Stimulated activated naive CD8-positive, alpha-beta T cell treated with anti-CD3 and anti-CD28 coated beads, Interleukin-15, Interleukin-2, amounts not matched to agents 100 U/mL and 50 U/mL, for 24 hours (primary cell): ENCODE measurements at places on chromosomes 3 and 15.

GRCh38 chr3:179147514-179147872 is 664 bp upstream of the PIK3CA start:
- DNase-seq: peak; percentile 71

DNA sequence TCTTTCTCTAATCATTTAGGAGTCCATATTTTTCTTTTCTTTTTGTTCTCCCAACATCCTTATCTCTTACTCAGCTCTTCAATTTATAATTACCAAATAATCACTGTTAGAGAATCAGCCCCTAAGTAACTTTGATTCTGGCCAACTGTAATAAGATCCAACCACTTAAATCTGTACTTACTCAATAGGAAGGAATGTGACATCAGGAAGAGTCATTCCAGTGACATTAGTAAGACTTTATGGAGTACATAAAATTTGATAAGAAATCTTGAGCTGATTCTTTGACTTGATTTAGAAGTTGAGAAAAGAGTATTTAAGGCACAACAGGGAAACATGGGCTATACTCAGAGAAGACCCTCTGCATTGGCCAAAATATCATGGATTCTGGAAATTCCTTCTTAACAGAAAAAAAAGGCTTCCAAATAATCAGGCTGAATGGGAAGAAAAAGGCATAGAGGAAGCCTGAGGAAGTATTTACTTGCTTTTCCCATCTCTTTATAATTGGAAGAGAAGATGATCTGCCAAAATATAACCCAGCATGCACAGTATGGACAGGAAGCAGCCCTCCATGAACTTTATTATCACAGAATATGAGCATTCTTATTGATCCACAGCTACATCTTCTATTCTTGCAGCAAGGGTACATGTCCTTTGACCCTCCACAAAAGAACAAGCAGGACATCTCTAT is 289.7 kb upstream of the TPRG1 start:
- no peak for DNase-seq

- DNase-seq: peak; percentile 17
Measured at GRCh38 chr3:119700269-119700919, 2.4 kb upstream of the CFAP91 start.

- DNase-seq: peak; percentile 37
Measured at GRCh38 chr3:142958707-142959106, 4.8 kb downstream of the PAQR9 start.

- no peak for DNase-seq
Measured at GRCh38 chr15:55124616-55125015, 72.1 kb downstream of the RSL24D1 start.

DNA sequence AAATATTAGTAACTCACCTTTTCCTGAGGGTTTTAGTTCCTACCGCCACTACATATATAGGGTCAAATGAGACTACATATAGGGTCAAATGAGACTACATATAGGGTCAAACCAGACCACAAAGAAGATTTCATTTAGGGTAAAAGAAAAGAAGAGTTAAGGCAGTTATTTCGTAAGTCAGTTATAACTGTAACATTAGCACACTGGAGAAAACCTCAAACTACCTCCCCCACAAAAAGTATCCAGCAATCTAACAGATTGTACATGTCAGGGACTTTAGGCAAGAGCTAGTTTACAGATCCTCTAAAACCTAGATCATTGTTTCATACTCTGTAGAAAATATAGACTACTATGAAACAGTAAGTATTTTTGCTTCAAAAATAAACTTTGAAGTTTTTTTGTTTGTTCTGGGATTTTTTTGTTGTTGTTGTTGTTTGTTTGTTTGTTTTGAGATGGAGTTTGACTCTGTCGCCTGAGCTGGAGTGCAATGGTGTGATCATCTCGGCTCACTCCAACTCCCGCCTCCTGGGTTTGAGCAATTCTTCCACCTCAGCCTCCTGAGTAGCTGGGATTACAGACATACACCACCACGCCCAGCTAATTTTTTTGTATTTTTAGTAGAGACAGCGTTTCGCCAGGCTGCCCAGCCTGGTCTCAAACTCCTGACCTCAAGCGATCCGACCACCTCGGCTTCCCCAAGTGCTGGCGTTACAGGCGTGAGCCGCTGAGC is 92.4 kb upstream of the CGNL1 start:
- DNase-seq: no peak

DNA sequence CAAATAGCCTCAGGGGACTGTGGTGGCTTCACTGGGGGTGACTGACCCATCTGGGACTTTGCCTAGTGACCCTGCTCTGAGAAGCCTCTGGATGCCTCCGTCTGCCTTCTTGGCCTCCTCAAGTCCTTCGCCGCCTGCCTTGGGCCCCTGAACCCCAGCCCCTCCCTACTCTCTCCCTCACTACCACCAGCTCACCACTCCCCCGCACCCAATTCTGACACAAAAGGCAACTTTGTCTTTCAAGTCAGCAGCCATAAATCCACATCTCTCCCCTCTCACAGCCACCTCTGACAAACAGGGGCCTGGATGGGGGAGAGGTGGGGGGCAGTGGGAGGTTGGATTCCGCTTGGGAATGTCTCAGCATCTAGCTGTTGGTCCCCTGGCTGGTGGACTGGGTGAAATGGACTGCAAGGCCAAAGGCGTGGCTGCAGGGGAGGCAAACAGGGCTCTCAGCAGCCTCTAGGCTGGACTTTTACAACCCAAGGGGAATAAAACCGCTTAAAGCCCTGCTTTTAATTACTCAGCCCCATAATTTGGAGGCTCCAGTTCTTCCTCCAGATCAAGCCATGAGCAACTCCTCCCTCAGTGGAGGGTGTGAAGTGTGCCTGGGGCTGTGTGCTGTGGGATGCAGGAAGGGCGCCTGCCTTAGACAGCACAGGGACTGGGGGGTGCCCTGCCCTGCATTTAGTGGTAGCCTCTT is 33.4 kb downstream of the IGDCC3 start:
- DNase-seq: no peak

DNA sequence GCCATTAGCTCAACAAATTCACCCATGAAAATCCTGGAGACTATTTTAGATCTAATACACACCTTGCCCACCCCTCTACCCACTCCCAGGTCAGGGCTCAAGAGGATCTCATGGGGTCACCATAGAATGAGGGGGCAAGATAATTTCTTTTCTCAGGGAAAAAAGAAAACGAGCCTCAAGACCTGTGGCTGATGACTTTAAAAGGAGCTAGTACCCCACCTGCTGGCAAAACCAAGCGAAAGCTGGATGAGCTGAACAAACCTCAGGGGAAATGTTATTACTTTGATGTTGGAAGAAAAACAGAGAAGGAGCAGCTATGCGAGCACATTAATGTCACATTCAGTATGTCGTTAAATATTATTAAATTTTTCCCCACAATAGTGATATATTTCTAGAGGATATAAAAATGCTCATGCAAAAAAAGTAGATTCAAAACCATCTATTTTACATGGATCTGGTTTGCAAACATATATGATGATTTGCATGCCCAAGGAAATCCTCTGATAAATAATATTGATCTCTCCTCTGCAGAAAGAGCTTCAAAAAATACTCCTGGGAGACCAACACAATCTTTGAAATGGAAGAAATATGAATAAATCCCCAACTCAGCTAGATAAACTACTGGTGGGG is 37.7 kb downstream of the PLD1 start:
- DNase-seq: peak; percentile 52

- no peak for DNase-seq
Measured at GRCh38 chr3:156459434-156459833, 95.5 kb downstream of the SSR3 start.

DNA sequence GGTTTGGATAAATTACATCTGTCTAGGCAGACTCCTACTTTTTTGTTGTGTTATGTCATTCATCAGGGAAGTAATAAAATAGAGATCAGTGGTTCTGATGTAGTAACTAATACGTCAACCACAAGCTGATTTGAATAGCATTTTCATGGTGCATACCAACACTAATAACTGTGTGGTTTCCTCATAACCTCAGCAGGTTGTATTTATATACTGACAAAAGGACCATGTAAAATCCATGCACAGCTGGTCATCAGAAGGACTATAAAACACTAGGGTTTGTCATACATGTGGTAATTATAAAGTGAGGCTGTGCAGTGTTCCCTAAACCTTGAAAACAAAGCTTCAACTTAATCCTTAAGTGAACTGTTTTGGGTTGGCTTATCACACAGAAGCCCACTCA is 216.8 kb upstream of the RBMS3 start:
- no peak for DNase-seq

DNA sequence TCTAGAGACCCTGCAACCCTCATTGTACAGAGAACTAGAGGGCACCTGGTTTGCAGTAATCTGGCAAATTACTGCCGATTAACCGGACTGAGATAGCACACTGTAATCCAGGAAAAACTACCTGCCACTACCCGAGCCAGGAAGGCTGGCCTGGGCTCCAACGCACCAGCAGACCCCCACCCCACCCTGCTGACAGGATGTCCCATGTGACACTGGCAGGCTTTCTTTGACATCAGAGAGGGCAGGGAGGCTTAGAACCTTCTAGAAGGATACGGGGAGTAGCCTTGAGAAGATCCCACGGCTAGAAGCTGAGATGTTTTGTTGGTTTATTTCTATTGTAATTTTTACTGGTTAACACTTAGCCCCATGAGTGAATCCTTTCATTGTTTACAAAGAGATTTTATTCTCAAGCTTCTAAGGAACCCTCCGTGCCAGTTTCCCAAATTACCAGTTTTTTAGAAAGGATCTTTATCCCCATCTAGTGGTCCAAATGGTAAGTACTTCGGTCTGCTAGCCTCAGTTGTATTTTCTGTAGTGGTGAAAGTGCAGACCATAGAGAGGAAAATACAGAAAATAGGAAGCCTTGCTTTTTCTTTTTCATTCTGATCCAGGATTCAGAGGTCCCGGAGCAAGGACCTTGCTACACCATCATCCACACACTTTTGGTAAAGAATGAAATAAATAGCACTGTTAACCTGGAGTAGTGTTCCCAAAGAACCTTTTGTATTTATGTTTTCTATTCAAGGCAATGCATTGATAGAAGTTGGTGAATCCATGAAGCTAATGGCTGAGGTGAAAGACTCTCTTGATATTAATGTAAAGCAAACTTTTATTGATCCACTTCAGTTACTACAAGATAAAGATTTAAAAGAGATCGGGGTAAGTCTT is 81.9 kb upstream of the ADAMTSL3 start:
- DNase-seq: no peak

DNA sequence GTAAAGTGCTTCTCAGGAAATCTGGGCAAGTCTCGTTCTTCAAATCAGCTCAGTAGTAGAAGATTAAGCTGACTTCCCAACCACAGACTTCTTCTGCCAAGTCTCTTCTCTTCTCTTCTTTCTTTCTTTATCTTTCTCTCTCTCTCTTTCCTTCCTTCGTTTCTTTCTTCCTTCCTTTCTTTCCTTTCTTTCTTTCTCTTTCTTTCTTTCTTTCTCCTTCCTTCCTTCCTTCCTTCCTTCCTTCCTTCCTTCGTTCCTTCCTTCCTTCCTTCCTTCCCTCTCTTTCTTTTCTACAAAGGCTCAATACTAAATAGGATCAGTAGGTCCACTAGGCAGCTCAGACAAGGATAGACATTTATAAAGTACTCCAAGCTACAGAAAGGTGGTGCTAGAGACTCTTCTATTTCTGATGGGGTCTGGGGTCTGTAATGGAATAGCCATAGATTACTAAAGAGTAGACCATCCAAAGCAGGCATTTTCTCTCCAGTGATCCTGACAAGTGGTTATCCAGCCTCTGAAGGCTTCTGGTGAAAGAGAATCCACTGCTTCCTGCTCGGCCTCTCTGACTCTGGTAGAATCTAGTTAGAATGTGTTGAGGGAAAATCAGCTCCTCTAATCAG is 100.8 kb downstream of the TPRG1 start:
- no peak for DNase-seq

DNA sequence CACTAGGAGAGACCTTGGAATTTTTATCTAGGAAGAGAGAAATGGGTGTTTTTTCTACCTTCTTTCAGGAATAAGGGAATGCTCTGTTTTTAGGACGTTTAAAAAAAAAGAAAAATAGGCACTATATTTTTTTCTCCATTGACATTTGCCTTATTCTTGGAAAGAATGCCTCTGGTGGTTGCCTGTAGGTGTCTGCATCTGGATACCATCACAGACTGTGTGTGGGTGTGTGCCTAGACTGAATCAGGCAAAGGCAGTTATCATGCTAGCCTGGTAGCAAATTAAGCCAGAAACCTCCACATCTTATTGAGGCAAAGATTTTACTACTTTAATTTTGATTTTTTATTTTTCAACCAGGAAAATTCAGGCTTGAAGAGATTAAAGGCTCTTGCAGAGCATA is 513.6 kb upstream of the KCNMB2 start:
- no peak for DNase-seq

- no peak for DNase-seq
Measured at GRCh38 chr3:64895106-64895990, 207.5 kb upstream of the ADAMTS9 start.

DNA sequence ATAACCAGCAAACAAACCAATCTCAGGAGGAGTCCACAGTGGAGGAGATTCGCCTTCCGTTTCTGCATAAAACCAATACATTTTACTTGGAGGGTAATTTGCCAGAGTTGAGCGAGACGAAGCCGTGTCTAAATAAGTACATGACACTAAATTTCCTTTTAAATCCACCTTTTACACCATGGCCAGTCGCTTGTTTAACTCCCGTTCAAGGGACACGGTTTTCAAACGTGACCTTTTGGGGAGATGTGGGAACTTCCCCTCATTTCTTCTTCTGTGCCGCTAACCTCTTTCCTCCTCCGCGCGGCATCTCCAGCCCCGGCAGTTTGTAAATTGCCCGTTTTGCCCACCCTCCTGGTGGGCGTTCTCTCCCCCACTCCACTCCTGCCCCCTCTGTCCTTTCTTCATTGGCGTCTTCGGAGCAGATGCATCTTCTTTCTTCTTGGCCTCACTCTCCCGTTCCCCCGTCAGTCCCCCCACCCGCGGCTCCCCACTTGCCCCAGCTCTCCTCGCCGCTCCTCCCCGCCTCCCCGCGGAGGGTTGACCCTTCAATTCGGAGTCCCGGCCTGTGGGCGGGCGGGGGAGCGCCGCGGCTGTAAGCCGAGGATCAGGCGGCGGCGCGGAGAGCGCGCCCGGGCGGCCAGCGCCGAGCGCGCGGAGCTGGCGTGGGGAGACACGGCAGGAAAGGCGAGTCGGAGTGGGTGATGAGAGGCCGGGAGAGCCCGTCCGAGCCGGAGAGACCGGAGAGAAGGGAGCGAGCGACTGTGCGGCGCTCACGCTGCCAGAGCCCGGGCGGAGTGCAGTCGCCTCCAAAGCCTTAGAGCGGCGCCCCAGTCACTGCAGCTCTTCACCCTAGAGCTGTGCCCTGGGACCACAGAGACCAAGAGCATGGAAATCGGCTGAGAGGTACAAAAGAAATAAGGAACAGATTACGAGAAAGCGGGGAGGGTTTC is at the start of gene NLGN1:
NLGN1 (plus strand) TSS at position 584 of the 950 bp plus-strand sequence.
- DNase-seq: peak; percentile 9
